ENCODE measurements at places on chromosomes 13 and 19.

- H3K4me1 ChIP-seq: no peaks in the 10 kb centered on the region
- H3K27ac ChIP-seq: no peak overlapping the region
- H3K4me3 ChIP-seq: no peak overlapping the region
- no peaks in the 10 kb centered on the region for H3K36me3 ChIP-seq
These were observed 794.7 kb downstream of the EFNB2 start for GRCh38 chr13:105740739-105741138.

DNA sequence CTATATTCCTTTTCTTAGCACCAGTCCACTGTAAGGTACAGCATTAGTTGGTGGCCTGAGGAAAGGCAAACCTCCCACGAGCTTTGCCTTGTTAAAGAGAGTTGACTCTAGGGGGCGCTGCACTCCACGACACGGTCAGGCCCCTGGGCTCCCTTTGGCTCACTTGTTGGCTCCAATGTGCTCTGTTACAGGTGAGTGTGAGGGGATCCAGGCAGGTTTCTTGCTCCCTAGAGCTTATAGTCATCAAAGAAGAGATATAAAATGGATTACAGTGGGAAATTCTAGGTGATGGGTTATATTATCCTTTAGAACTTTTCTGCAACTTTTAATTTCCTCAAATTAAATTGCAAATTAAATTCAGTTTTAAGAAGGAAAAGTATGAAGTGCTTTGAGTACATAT lies 3.7 kb downstream of the WDR87 start:
- H3K27me3 ChIP-seq: no peaks in the 10 kb centered on the region
- no peaks in the 10 kb centered on the region for H3K36me3 ChIP-seq
- H3K4me1 ChIP-seq: peaks cover 10% of the 10 kb centered on the region
- no peak overlapping the region for H3K4me3 ChIP-seq
- H3K27ac ChIP-seq: no peak overlapping the region
- peak; percentile 84 for DNase-seq

DNA sequence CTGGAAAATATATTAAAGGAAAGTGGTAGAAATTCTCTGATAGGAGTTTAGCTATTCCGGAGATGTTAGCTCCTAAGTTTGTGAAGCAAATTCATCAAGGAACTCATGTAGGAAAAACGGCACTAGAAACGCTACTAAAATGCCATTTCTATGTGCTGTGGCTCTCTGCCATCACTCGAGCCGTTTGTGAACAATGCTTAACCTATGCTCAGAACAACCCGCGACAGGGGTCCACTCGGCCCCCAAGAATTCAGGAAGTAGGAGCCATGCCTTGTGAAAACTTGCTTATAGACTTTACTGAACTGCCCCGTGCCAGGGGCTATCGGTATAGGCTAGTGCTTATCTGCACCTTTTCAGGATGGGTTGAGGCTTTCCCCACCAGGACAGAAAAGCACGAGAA lies 14.2 kb upstream of the SLC15A1 start:
- no peak for DNase-seq
- H3K36me3 ChIP-seq: no peaks in the 10 kb centered on the region
- no peaks in the 10 kb centered on the region for H3K27me3 ChIP-seq

GRCh38 chr19:13181747-13182388 lies 31.7 kb downstream of the IER2 start:
- H3K27me3 ChIP-seq: no peaks in the 10 kb centered on the region
- H3K36me3 ChIP-seq: no peaks in the 10 kb centered on the region
- H3K4me1 ChIP-seq: peaks cover 40% of the 10 kb centered on the region

DNA sequence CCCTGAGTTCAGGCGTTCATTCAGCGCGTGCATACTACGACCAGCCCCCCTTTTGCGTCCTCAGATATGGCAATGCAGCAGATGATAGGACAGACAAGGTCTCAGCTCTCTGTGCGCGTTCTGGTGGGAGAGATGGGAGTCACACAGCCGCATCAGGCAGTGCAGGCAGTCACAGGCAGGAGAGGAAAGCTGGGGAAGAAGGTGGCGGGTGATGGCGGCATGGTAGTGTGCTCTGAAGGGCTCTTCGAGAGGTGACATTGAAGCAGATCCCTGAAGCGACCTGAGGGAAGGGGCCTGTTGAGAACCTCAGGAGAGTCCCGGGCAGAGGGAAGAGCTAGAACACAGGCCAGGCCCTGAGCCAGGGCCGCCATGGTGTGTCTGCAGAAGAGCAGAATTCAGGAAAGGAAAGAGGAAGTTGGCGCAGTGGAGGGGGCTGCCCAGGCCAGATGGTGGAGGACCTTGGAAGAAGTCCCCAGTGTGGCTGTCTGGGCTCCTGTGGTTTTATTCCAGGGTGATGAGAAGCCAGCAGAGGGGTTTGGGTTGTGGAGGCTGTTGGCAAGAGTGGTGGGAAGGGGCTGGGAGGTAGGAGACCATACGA lies 3.5 kb downstream of the USF2 start:
- peaks cover 29% of the 10 kb centered on the region for H3K4me1 ChIP-seq
- no peak overlapping the region for H3K27ac ChIP-seq
- no peaks in the 10 kb centered on the region for H3K27me3 ChIP-seq
- no peak for DNase-seq
- no peak overlapping the region for H3K4me3 ChIP-seq

GRCh38 chr13:109156181-109156935 lies 526.9 kb downstream of the MYO16 start:
- H3K4me1 ChIP-seq: no peaks in the 10 kb centered on the region
- no peak for DNase-seq
- no peaks in the 10 kb centered on the region for H3K27me3 ChIP-seq
- H3K36me3 ChIP-seq: no peaks in the 10 kb centered on the region
- no peak overlapping the region for H3K4me3 ChIP-seq

GRCh38 chr13:33073338-33073737 lies 57.1 kb downstream of the KL start:
- DNase-seq: no peak
- H3K4me1 ChIP-seq: no peaks in the 10 kb centered on the region
- H3K36me3 ChIP-seq: no peaks in the 10 kb centered on the region
- no peak overlapping the region for H3K4me3 ChIP-seq

DNA sequence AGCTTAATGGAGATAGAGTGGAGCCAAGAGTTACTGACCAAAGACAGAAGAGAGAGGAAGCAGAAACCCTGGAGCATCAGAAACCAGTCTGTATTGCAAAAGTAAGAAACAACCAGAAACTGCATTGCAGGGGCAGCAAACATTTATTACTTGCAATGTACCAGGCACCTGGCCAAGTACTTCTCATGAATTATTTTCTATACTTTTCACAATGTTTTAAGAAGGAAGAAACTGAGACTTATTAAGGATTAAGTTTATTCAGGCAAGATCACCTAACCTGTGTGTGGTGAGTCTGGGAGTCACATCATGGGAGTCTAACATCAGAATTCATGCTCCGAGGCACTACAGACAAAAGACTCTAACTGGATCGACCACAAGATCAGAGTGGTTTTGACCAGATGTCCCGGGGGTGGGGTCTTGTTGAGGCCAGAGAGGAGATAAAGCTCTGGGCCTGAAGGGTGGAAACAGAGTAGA lies 47.4 kb downstream of the TNFRSF19 start:
- H3K4me1 ChIP-seq: no peaks in the 10 kb centered on the region
- no peak for DNase-seq
- no peak overlapping the region for H3K27ac ChIP-seq
- no peak overlapping the region for H3K4me3 ChIP-seq
- peaks cover 14% of the 10 kb centered on the region for H3K27me3 ChIP-seq

GRCh38 chr19:34135821-34136611 lies 36.3 kb upstream of the LSM14A start:
- H3K27ac ChIP-seq: no peak overlapping the region
- H3K4me3 ChIP-seq: no peak overlapping the region
- peaks cover 13% of the 10 kb centered on the region for H3K4me1 ChIP-seq
- H3K36me3 ChIP-seq: no peaks in the 10 kb centered on the region
- H3K27me3 ChIP-seq: no peaks in the 10 kb centered on the region

All from CD4-positive, alpha-beta T cell (primary cell).